ENCODE measurements at places on chromosomes 3 and 15.

- DNase-seq, result peak; percentile 78
Measured at GRCh38 chr15:25345943-25346342, 92.9 kb downstream of the UBE3A start.

- no peak for DNase-seq
Measured at GRCh38 chr3:71601811-71602210, 18.3 kb upstream of the FOXP1 start.

DNA sequence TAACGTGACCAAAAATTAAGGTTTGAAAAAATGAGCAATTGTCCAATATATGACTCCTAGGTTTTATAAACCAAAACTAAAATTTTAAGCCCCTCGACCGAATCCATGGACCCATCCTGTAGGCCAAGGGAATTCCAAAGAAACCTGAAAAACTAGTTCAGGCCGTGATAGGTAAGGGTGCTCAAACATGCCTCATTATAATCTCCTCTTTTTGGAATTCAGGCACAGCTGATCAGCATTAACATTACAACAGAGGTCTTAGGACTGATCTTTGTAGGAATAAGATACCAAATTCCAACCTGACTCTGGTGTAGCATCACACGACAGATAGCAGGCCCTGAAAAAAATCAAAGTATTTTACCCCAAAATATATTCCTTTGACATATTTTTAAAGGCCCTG is 155.7 kb downstream of the NEK10 start:
- DNase-seq, result no peak

DNA sequence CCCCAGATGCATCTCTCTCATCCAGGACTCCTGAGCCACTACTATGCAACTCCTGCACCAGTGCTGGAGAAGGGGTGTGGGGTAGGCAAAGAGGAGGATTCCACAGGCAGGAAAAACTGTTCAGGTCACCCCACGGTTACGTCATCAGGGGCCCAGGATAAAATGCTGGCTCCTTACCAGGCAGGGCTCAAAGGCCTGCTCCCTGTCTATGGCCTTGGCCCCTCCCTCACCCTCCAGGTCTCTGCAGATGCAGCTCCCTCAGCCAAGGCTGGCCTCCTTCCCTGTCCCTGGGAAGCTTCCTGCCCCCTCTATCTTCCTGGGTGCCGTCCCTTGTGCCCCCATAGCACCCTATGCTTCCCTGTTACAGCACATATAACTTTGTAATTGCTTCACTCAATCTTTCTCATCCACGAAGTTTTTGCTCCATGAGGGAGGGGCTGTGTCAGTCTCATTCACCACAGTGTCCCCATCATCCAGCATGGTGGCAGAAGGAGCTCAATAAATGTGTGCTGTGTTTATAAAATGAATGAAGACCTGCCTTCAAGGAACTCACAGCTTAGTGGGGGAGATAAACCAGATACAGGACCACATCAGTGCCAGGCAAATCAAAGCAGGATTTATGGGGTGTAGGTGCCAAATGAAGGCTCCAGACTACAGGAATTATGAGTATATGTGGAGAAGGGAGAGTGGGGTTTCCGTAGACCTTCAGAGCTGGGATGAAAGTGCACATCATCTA is 18.6 kb downstream of the KBTBD13 start:
- peak; percentile 87 for DNase-seq

- DNase-seq, result no peak
Measured at GRCh38 chr3:33091746-33092145, 5.2 kb downstream of the GLB1 start.

DNA sequence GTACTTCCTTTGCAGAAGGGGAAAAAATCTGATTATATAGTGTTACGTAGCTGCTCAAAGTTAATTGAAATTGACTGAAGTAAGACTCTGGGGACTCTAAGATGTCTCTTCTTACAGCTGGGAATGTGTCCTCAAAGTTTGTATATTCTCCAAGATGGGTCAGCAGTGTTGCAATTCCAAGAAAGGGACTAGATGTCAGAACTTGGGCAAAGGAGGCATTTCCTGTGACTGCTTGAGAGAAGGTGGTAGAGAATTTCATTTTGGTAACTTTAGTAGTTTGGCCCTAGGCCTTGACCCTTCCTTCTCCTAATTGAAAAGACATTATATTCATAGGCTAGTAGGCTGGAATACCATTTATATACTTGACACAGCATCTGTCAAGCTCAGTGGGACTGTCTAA is 33.9 kb downstream of the PTPRG start:
- no peak for DNase-seq

DNA sequence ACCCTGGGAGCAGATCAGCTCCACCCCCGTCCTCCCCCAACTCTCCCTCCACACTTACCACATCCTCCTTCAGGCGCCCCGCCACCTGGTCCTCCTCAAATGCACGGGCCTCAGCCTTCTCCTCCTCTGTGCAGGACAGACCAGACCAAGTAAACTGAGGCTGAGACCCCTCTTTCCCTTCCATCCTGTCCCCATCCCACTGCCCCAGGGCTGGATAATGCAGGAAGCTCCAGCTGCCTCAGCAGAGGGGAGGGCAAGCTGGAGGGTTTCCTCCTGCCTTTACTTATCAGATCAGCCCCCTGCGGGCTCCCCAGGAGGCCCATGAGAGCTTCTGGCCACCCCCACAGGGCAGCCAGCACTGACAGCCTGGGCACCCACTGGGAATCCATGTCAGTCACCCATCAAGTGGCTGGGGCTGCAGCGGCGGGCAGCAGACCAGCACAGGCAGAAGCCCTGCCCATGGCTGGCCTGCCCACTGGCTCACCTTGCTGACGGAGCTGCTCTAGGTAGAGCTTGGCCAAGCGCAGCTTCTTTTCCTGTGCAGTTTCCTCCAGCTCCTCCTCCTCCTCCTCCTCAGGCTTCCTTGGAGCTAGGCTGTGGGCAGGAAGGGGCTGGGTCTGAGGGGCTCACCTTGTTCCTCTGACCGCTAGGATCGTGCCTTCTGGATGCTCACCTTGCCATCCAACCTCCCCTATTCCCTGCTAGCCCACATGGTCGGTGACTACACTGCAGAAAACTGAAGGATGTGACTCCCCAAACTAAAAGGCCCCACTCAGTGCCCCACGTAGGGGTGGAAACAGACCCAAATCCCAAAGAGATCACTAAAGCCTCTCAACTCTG is 3.9 kb downstream of the RRP9 start:
- DNase-seq, result peak; percentile 55

- DNase-seq, result peak; percentile 52
Measured at GRCh38 chr15:77904436-77904821, 173.1 kb downstream of the TBC1D2B start.

DNA sequence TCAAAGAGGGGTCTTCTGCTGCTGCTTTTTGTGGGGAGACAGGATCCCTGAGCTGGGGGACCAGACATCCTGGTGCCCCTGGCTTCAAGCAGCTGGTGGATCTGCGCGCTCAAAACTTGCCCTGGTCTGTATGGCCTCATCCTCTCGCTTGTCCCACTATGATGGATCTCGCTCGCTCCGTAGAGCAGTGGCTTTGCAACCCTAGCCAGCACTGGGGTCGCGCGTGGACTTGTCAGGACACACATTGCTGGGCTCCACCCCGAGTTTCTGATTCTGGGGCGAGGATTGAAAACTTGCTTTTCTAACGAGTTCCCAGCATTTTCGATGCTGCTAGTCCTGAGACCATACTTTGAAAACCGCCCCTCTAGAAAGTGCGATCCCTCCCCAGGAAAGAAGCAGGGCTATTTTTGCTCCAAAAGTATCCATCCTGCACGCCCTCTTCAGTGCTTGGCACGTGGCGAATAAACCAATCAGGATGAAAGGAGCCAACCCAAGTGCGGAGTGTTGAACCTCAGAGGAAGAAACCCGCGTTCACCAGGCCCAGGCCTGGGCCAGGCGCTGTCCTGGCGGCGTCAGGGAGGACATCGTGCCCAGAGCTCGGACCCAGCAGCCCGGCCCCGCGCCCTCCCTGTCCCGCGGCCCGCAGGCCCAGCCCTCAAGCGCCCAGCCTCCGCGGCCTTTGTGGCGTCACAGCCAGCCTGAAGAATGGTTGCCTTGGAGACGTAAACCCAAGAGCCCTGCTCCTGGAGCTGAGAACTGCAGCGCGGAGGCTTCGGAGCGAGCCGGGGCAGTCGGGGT is at the start of gene CFAP100:
Gene CFAP100, plus strand, starts transcription at position 731 of the 798 bp plus-strand sequence. CDS start 1,092 bp downstream, outside the sequence.
- DNase-seq, result peak; percentile 78

GRCh38 chr15:29805043-29805707 is 17.1 kb downstream of the TJP1 start:
- DNase-seq, result no peak

- no peak for DNase-seq
Measured at GRCh38 chr15:75994220-75994619, 18.0 kb downstream of the NRG4 start.
